Cerebellum (tissue), 4 donors: ENCODE measurements at places on chromosomes 7 and 10. TPM values are rescaled to one million over a fixed set of nuclear protein-coding genes. Genes with fewer than 3 reads are reported as not detected.

The CC2D2B gene
- 2.5 TPM for total RNA-seq

The ANKRD61 gene
- not detected for total RNA-seq

The LRRN3 gene
- 108 TPM for total RNA-seq

DNA sequence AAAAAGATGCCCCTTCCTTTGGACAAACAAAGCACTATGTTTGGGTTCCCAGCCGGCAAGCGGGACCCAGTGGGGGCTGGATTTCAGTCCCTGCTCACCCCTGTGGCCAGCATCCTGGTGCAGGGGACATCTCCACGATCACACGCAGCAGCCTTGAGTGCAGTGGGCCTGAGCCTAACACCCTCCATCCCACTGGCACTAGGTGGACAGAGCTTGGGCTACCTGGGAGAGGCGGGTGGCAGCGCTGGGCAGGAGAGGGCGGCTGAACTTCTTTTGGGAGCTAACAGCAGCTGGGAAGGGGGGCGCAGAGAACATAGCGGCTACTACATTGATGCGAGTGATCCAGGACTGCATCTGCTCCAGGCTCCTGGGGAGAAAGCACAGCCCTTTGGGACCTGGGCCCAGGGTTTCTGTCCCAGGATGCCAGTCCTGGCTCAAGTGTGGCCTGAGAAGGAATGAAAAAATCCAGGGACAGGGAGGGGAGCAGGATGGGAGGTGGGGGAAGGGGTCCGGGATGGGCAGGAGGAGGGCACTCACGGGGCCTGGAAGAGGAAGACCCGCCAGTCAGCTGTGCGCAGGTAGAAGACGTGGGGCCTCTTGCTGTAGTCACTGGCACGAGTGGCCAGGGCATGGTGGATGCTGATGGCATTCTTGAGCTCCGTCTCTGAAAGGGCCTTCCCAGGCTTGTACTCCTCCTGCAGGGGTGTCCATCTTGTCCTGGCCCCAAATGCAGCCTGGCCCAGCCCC, 9.0 kb downstream of the NFKB2 start:
- no peak for DNase-seq

DNA sequence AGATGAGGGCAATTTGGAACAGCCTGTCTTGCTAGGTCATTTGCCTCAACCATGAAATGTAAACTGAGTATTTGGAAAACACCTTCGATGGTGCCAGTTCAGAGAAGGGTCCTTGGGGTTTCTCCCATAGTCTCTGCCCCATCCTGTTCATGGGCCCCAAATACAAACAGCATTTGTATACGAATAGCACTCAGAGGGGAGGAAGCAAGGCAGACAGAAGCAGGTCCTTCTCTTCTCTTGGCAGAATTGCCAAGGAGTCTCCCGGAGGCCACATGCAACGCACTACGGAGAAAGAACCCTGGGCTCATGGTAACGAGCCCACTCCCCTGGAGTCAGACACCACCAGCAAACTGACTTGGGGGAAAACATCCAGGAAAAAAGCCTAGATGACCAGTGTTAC, 162.1 kb downstream of the RAB11FIP2 start:
- no peak for DNase-seq

- DNase-seq, result no peak
These were observed 251.2 kb upstream of the HGF start for GRCh38 chr7:82021036-82021435.

- DNase-seq, result no peak
These were observed 57.4 kb downstream of the POU6F2 start for GRCh38 chr7:39035156-39035555.

DNA sequence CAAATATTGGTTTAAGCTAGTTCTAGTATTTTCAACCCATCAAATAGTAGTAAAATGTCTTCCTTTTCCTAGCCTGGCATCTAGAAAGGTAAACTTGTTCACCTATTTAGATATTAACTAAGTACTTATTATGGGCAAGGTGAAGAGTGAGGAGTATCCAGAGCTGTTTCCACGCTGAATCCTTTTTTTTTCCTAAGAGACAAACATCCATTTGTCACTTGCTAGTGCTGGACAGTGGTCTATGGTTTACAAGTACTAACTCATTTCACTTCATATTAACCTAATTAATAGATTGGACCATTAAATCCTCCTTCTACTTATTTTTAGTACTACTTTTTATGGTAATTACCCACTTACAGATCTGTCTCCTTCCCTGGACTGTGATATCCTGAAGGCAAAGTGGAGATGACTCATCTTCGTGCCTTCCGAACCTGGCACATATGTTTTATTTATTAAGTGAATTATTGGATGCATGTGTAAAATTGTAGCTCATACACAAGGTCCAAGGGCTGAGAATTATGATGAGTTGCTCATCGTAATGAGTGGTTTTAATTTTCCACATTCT, 159.6 kb upstream of the IGFBP3 start:
- no peak for DNase-seq

GRCh38 chr7:92754919-92755581, 81.3 kb downstream of the CDK6 start:
- DNase-seq, result peak; percentile 82

GRCh38 chr7:84100866-84101265, 93.7 kb downstream of the SEMA3A start:
- DNase-seq, result no peak

DNA sequence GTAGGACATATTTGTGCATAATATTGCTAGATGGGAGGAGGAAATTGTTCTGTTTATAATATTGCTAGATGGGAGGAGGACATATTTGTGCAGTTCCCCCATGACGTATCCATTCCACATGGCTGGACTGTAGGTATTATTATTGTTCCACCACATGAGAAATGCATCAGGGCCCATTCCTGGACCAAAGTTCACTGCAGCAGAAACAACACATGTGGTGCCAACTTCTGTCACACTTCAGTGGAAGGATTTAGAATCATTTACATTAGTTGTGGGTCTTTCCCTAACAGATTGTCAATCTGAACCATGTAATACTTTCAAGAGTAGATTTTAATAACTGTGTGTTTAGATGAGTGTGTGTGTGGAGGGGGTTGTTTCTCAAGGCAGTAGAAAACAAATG, 32.7 kb upstream of the MACC1 start:
- no peak for DNase-seq

GRCh38 chr10:92290076-92290836, 622 bp downstream of the CPEB3 start:
- peak; percentile 51 for DNase-seq
